ENCODE measurements at places on chromosomes 7 and 10.
A peak's percentile ranks its signal among the peaks of the same experiment; 100 is the strongest.

DNA sequence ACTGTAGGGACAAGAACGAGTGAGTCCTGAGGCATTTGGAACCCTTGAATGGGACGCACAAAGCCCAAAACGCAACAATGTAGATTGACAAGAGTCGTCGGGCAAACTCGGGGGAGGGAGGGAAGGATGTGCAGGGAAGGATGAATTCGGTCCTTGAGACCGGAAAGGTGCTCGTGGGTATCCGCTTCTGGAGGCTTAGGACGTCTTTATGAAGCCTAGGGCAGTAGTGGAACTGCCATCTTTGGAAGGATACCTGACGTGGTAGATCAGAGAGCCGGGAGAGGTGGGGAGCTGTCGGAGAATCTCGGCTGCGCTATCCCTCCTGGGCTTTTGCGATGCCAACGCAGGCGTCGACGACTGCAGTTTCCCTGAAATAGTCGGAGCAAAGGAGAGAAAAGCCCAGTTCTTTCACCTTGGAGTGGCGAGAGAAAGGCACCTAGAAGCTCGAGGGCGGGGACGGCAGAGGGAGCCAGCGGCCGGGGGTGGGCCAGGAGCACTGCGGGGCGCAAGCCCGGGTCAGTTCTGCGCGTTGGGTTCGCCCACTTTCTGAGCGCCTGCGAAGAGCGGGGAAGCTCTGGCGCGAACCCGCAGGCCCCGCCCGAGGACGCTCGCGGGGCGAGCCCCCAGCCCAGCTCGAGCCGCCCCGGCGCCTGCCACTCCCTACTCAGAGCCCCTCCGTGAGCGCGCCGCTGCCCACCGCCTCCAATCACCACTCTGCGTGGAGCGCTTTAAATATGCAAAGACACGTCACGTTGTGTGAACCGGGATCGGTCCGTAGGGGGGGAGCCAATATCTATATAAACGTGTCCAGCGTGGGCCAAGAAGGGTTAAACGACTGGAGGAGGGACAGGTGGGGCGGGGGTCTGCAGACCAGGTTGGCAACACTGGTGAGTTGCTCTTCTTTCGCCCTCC, at the start of gene CYP26C1:
CYP26C1 (plus strand) TSS at position 824 of the 912 bp plus-strand sequence. CDS start 466 bp downstream, outside the sequence.
- DNase-seq = no peak

DNA sequence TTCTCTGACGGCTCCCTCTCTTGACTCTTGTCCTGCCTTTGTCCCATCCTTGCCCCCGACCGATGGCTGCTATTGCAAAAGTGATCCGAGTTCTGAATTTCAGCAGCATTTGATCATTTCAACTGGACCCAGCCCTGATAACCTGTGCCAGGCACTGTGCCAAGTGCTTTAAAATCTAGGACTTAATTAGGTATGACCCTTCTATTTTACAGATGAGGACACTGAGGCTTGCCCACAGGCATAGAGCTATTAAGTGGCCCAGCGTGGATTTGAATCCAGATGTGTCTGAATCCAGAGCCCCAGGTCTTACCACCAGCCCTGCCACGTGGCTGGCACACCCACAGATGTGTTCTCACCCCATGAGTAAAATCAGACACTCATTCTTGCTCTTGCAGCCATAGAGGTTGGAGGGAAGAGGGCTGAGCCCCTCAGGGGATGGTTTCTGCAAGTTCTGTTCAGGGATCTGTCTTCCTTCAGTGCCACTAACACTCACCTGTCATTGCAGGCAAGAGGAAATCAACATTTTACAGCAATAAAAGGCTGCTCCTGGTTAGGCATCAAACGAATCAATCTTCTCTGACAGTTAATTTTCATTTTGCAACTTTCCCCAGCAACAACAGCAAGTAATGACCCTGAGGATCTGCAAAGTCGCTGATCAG, 101.2 kb downstream of the GRID1 start:
- no peak for DNase-seq

DNA sequence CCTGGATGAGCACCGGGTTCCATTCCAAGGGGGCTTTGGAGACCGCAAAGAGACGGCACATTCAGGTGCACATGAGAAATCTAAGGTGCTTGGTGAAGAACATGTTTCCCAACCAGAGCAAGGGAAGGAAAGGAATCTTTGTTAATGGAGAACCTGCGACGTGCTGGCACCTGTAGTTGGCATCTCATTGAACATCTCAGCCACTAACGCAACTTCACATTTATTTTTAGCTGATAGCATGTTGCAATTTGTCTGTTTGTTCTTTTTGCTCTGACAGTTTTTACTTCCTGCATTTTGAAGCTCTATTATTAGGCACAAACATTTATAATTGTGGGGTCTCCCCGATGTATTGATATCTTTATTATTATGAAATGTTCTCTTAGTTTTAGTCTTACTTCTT, 316.7 kb downstream of the TCERG1L start:
- DNase-seq = no peak

GRCh38 chr7:141073173-141073640, 657 bp upstream of the TMEM178B start:
- DNase-seq = no peak

DNA sequence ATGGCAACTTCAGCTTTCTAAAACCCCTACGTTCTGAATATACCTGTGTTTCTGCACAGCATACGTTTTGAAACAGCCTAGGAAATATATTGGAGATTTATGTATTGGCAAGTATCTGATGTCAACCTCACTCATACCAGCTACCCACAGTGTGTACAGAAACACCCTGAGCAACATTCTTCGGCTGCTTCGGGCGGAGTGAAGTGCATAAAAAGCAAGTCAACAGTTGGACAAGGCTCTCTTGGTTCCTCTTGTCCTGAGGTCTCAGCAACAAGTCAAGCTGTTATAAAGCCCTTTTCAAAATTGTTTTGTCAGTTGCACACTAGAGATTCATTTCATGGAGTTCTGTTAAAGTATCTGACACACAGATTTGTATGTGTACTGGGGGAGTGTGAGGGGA, 40.0 kb upstream of the PAPSS2 start:
- no peak for DNase-seq

DNA sequence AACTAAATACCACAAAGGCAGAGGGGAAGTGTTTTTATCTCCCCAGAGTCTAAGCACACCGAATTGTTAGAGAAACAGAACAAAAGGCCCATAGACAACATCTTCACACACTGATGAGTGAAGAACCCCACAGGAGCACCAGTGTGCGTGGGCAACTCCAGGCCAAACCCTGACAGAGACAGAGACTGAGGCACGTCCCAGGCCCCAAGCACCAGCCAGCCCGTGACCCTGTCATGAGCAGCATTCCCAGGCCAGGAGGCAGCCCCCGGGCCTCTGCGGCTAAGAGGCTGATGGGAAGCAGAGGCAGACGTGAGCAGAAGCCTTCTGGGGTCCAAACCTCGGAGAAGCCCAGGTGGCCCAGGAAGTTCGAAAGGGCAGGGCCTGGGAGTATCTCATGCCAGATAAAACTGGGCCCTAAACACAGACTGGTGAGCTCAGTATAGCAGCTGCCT, 184.4 kb downstream of the TCERG1L start:
- no peak for DNase-seq

- DNase-seq = no peak
These were observed 104.4 kb upstream of the ANLN start for GRCh38 chr7:36285276-36285675.

GRCh38 chr10:96501985-96502384, 11.7 kb downstream of the TLL2 start:
- DNase-seq = no peak

- DNase-seq = no peak
These were observed 226.2 kb upstream of the TCF7L2 start for GRCh38 chr10:112723876-112724275.

- no peak for DNase-seq
These were observed 752 bp upstream of the CAMK2G start for GRCh38 chr10:73875139-73875475.

DNA sequence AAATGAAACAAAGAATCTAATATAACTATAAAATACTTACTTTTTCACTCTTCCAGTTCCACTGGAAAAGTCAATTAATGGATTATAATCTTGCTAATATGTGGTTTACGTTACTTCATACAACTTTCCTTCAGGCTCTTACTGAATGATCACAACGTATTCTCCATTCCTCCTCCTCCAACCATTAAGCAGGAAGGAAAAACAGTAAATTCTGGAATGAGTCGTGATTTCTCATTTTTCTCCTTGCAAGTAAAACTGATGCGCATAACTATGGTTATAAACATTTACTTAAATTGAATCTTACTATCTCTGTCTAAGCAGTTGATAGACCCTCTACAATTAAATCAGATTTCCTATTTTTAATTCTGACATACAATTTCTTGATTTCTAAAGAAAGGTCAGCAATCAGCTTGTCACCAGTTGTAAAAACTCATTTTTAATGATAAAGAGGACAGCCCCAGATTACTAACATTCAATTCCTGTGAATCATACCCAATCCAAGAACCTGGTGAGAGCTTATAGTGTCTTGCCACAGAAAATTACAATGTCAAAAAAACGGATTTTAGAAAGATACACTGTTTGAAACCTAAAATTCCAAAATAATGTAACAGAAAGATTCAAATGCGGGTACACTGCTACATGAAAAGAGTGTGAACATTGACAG, 64.3 kb downstream of the EZH2 start:
- DNase-seq = no peak

DNA sequence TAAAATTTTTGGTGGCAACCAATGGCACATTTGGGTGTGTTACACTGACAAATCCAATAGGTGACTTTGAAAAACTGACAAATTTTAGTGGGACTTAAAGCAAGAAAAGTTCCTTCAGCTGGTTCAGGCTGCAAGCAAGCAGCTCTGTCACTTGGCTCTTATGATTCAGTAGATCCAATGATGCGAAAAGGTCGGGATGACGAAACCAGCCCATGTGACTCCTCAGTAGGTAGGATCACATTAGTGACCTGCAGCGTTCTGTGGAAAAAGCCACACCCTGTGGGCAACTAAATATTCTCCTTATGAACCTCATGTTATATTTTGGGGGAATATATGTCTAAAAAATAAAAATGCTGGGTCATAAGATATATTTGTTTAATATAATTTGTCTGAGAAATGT, 13.3 kb upstream of the TSGA13 start:
- DNase-seq = no peak

DNA sequence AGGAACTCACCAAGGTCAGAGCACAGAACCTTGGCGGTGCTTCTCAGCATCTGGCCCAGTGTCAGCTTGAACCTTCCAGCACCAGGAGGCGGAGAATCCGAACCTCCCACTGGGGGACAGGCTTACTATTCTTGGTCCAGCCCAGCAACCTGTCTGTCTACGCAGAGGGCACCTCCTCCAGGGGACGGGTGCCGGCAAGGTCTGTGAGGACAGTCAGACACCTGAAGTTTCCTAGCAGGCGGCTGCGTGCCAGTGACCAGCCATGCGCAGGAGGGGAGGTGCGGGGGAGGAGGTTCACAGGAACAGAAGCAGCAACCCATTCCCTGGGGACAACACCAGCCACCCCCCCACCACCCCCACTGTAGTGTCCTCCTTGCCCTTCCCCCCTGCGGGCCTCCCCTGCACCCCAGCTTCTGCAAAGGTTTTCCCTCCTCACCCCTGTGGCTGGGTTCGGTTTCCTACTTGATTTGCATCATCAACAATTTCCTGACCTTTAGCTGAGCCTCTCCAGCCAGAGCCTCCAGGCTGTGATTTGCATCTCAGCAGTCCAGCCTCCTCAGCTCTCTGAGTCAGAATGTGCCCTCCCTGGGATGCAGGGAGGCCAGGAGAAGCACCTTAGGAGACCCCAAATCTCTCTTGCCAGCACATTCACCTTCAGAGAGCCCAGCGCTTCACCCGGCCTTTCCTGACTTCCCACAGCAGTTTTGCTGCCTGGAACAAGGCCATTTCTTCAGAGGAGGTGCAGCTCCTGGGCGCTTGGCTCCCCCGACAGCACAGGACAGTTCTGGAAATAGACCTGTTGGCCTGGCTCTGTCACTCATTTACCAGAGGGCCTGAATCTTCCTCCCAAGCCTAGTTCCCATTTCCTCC, 107.5 kb upstream of the NPS start:
- no peak for DNase-seq

- DNase-seq = peak; percentile 10
These were observed 1.8 kb downstream of the ZMYND11 start for GRCh38 chr10:137031-137430.

DNA sequence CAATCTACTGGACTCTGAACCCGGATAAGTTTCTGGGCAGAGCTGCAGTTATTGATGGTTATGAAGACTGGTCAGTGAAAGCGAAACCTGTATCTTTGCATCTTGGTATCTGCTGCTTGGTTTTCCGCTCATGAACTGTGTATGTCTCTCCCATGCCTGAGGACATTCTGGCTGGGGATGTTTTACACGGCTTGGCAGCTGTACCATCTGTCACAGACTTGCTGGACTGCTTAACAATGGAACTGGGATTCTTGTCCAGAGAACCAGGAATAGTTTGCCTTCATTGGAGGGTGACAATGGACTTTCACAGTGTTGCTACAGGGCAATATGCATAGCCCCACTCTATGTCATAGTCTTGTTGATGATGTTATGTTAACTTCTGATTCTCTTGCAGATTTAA, 119.9 kb upstream of the TMEM106B start:
- no peak for DNase-seq

DNA sequence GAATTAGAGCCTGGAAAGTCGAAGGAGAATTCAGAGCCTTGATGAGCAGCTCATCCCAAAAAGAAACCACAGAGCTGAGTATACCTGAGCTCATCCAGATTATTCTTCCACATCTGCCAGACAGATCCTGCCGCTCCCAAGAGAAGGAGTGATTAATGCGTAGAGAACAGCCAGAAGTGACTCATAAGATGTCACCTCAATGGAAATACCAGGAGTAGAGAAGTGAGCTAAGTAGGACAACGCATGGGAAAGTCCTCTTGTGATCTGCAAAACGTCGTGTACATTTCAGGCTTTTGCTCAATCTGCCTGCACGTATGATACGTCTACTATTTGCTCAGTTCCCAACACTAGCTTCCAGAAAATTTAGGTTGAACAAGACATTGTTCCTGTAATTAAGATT, 230.5 kb upstream of the AUTS2 start:
- no peak for DNase-seq

- no peak for DNase-seq
These were observed 135.0 kb downstream of the DYNC1I1 start for GRCh38 chr7:95907337-95907736.

Data from stimulated activated CD8-positive, alpha-beta memory T cell treated with anti-CD3 and anti-CD28 coated beads, Interleukin-4, amount 100 ng/mL, for 1 hour (primary cell).